ENCODE measurements at places on chromosomes 5 and 9.

- DNase-seq = no peak
Observed at GRCh38 chr9:128054087-128054486, 13.0 kb downstream of the NAIF1 start.

DNA sequence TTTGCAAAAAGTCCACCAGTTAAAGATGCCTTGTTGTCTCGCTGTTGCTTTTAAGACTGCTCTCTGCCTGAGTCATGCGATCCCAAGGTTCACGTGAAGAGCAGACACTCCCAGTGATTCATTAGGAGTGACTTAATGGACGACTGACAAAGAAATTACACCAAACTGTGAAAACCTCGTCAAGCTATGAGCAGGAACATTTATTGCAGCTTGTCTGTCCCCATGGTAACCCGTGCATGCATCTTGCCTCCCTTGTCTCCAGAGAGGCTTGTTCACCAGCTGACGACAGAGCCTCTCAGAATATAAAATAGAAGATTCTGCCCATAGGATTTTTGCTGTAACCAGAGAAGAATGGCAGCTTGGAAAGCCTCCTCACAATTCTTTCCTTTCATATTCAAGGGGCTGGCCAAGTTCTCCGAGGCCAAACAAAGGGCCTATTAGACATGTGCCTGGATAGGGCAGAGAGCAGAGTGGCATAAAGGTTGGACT lies 352.7 kb downstream of the SPOCK1 start:
- no peak for DNase-seq

GRCh38 chr5:125006011-125006685 lies 259.7 kb upstream of the ZNF608 start:
- no peak for DNase-seq

DNA sequence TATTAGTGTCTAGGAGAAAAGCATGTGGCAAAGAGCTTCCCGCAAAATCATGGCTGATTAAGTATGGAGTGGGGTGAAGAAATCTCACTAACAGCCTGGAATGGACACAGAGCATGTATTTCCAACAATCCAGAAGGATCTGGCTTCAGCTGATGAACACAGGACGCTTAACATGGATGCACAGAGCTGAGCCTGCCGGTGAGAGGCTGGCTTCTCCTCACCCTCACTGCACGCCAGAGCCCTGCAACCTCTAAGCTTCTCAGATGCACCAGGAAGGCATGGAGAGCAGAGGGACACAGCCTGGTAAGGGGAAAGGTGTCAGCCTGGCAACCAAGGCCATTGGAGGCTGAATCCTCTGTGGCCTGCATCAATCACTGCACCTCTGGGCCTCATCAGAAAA lies 298.5 kb downstream of the TRIM32 start:
- no peak for DNase-seq

- no peak for DNase-seq
Observed at GRCh38 chr5:19401032-19401431, 587.0 kb downstream of the CDH18 start.

DNA sequence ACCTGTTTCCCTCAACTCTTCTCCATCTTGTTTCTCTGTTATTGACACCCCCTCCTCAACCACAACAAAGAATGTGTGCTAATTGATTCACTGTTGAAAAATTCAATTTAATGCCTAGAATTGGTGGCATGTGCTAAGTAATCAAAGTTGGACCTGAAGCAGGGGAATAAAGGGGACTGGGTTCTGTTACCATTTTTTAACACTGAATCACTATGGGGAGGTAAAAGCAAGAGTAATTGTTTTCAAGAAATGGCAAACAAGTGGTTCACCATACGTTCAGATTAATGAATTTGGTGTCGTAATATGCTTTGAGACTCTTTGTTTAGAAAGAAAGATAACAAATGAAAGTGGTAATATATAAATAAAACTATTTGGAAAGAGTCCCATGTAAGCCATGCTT lies 17.0 kb upstream of the SSBP2 start:
- no peak for DNase-seq

Data from stimulated activated naive CD4-positive, alpha-beta T cell treated with Interleukin-2 at 50 U/mL for 16 hours (primary cell).